Activated gamma-delta T cell treated with anti-CD3 and anti-CD28 coated beads, Interleukin-2, amount 50 U/mL, for 16 hours (primary cell): ENCODE measurements at places on chromosomes 12 and 14.

- no peak for DNase-seq
Observed at GRCh38 chr12:119036878-119037825, 55.8 kb downstream of the SRRM4 start.

- no peak for DNase-seq
Observed at GRCh38 chr12:27343255-27344000, 10.8 kb downstream of the BMAL2 start.

GRCh38 chr12:24360907-24361306 is 411.4 kb upstream of the SOX5 start:
- no peak for DNase-seq

DNA sequence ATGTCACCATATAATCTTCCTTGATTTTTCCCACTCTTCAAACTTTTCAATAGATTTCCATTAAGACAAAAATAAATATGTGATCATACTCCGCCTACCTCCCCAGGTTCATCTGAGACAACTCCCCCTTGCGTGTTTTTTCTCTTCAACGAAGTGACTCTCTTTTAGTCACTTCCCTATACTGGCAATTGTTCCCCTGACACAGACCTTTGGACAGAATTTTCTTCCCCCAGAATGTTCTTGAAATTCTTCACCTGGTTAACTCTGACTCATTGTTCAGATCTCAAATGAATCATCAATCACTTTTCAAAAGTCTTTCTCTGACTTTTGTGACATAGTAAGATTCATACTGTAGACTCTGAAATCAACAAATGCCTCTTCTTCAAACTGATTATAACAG is 727.3 kb upstream of the LMO3 start:
- DNase-seq, result no peak

DNA sequence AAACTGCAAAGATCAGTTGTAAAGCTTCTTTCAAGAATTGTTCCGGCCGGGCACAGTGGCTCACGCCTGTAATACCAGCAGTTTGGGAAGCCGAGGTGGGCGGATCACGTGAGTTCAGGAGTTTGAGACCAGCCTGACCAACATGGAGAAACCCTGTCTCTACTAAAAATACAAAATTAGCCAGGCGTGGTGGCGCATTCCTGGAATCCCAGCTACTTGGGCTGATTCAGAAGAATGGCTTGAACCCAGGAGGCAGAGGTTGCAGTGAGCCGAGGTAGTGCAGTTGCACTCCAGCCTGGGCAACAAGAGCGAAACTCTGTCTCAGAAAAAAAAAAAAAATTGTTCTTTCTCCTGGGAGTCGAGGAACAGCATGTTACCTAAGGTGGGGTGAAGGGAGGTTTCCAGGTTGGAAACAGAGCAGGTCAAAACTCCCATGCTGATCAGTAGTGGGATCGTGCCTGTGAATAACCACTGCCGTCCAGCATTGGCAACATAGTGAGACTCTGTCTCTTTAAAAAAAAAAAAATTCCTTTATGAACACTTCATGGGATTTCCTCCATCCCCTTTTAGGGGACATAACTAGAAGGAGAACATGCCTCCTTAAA is 13.9 kb downstream of the FBXO34 start:
- no peak for DNase-seq

GRCh38 chr12:93571925-93572711 is at the start of gene SOCS2:
TSS of gene SOCS2 (plus strand) at chr12:93572675. CDS start at chr12:93572898, 223 bp downstream.
- DNase-seq, result no peak

- DNase-seq, result no peak
Observed at GRCh38 chr14:91227183-91227628, 17.3 kb downstream of the GPR68 start.

DNA sequence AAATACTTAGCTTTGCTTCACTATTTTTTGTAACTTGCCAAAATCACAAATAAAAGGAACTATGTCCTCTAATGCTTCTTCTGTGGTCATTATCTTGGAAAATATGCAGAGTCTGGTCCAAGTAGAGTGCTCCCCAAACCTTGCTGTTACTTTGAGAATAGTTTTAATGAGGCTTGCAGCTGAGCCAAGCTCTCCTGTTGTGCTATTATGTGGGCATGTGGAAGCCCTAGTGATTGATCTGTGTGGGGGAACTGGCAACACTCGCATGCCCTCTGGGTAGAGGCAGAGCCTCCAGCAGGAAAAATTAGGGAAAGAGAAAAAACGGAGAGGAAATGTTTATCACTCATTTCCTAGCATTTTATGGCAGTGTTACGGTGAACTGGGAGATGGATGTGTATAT is 473.1 kb downstream of the EGLN3 start:
- DNase-seq, result no peak

- DNase-seq, result no peak
Observed at GRCh38 chr14:33404964-33405574, 466.4 kb downstream of the NPAS3 start.

DNA sequence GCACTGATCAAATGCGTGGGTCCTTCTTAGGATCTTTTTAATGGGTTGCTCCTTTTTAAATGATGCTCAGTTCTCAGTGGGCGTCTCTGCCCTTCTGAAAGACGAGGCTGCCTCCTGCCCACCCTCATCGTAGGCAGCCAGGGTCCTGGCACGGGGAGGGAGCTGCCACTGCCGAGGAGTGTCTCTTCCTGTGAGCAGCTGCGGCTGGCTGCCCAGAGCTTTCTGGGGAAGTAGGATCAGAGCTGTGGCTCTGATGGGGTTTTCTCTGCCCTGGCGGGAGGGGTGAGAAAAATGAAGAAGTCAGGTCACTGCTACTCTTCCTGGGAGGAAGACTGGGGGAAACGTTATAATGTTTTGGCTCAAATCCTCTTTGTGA is 31.1 kb upstream of the BEGAIN start:
- no peak for DNase-seq

DNA sequence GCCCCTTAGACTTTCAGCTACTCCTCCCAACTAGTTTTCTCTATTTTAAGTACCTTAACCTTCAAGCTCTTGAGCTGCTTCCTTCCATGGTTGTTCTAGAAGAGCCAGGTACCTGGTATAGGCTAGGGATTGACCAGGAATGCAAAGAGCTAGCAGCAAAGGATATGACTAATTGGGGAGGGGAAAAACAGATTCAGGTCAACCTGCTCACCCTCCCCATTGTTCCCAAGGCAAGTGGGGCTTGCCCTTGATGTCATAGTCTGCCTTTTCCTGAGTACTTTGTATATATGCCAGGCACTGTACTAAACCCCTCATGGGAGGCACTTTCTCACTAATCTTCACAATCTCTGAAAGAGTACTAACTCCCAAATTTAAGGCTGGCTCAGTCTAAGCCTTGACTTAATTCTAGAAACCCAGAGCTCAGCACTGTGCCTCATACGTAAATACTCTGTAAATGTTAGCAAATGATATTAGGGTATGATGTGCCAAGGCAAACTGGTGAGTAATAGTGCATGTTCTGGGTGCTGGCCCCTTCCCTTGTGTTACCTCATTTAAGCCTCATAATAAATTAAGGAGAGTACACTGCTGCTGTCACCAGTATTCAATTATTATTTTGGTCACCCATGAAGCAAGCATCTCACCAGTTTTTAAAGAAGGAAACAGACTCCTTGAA is 42.2 kb downstream of the SUDS3 start:
- no peak for DNase-seq

DNA sequence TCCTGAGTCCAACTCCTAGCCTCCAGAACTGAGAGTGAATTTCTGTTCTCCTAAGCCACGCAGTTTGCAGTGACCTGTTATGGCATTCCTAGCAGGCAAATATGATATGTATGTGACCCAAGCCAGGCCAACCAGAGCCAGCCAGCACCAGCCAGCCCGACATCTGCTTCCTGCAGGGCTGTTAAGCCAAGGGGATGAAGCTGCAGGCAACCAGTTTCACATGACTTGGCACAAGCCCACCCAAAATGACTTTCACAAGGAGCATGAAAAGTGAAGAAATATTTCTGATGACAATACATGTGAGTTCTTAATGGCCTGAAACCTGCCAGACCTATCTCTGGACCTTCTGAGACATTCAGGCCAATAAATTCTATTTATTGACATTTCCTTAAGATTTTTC is 68.1 kb downstream of the ITPK1 start:
- DNase-seq, result no peak

- DNase-seq, result no peak
Observed at GRCh38 chr12:47188576-47189441, 109.0 kb upstream of the AMIGO2 start.
